ENCODE measurements at places on chromosomes 1 and 21. TPM values are rescaled to one million over a fixed set of nuclear protein-coding genes. Genes with fewer than 3 reads are reported as not detected.
A peak's percentile ranks its signal among the peaks of the same experiment; 100 is the strongest.

DNA sequence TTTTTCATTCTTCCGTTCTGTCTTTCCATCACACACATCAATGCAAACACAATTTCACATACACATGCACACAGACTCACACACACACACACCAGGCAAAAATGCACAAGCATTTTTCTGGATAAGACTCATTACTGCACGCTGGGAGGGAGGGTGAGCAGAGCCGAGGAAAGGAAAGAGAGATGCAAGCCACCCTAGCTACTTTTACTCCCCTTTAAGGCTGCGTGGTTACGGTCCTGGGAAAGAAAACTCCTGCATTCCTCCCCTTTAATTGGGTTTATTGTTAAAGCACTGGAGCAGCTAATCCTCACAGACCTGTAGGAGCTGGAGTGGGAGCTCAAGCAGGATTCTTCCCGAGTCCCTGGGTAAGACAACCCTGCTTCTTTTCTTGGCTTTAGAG, at the start of gene CAMK1G:
Gene CAMK1G (plus strand): TSS at position 307 of the 400 bp plus-strand sequence. CDS start 11,270 bp downstream, outside the sequence.
- peak; percentile 90 for DNase-seq

DNA sequence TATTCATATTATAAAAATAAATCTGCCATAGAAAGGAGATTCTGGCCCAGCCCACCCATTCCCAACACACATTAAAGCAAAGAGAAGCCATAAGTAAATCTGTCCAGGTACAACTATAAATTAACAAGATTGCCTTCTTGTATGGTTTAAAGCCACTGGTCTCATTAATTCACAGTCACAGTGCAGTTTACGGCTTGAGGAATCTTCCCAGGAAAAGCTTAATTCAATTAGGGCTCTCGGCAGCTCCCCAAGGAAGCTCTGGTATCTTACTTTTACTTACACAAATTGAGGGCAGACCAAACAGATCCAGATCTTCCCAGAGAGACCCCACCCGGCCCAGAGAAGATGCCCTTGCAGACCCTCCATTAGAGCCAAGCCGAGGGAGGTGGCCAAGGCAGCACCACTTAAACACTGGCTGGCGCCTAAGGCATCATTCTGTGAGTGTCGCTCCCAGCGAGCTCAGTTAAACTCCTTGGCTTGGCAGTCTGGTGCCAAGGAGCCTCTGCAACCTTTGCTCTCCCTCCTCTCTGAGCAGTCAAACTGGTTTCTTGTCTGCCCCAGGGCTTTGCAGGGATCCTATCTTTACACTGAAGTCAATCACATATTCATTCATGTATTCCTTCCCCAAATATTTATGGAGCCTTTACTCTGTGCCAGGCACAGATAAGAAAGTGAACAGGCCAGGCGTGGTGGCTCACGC, 10.7 kb downstream of the SLC9A1 start:
- DNase-seq: no peak

DNA sequence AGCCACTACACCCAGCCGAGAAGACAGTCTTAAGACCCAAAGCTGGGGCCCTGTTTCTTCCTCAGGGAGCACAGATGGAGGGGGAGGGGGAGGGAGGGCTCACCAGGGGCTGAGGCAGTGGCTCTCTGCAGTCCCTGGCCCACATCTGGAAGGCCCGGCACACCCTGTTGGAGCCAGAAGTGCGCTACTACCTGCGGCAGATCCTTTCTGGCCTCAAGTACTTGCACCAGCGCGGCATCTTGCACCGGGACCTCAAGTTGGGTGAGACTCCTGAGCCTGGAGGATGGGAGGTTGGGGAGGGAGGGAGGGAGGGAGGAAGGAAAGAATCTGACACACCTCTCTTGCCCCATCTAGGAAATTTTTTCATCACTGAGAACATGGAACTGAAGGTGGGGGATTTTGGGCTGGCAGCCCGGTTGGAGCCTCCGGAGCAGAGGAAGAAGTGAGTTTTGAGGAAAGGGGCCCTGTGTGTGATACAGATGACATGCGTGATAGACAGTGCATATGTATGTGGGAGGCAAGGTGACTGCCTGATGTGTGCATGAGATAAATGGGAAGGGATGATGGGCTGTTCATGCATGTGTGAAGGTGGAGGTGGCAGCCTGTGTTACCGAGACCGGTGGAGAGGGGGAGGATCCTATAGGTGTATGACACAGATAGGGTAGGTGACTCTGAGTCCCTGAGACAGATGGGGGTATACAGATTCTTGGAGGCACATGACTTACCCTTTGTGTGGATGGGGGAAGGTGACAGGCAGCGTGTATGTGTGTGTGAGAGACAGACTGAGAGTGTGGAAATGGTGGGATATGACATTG, 1.5 kb downstream of the PLK3 start:
- DNase-seq: no peak

Gene DNAH14
- 61.3 TPM for total RNA-seq

Gene GRIK3
- total RNA-seq: 0.40 TPM

Gene ZFP69
- 3.4 TPM for total RNA-seq

All from lung (tissue), 17 donors.